ENCODE measurements at places on chromosomes 5 and 9. TPM values are rescaled to one million over a fixed set of nuclear protein-coding genes. Genes with fewer than 3 reads are reported as not detected.

TMC1 gene
- total RNA-seq = not detected

KLF9 gene
- 0.35 TPM for total RNA-seq

PLCXD3 gene
- total RNA-seq = 0.03 TPM

NTRK2 gene
- 0.54 TPM for total RNA-seq

ADAMTSL1 gene
- not detected for total RNA-seq

SH2D3C gene
- not detected for total RNA-seq

FOXI1 gene
- total RNA-seq = not detected
